ENCODE measurements at places on chromosomes 5 and 9. TPM values are rescaled to one million over a fixed set of nuclear protein-coding genes. Genes with fewer than 3 reads are reported as not detected.

- no peak for DNase-seq
Measured at GRCh38 chr9:22813529-22813928, 366.9 kb downstream of the DMRTA1 start.

DNA sequence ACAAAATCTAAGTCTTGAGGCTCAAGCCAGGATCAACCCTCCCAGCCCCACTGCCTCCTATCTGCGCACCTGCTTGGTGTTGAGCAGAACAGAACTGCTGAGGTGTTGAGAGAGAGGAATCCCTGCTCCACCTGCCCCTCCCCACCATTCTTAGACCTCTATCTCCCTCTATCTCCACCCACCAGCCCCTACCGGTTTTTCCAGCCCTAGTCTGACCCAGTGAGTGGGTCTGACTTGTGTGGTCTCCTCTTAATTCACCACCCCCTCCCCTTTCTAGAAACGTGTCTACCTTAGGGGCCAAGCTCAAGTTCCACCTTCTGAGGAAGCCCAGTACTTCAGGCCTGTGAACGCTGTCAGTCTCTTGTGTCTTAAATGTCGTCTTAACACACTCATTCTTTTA, 93.7 kb downstream of the ARHGAP26 start:
- DNase-seq: no peak

GRCh38 chr5:156312897-156313694, 13.9 kb upstream of the SGCD start:
- DNase-seq: no peak

DNA sequence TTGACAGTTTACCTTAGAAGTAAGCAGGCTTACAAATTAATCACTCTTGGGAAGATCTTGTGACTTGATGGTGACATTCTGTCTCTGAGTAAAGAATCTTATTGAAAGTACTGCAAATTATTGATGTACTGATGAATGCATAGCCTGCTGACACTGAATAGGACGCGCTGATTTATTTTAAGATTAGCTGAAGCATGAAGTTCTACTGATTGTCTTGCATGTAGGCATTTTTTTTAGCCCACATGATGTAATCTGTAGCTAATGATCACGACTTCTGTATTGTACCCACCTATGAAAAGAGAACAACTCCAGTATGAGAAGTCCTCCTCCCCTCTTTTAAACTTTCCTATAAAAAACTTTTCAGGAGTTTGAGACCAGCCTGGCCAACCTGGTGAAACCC, 28.3 kb upstream of the SPIN1 start:
- DNase-seq: no peak

Gene ZBTB43
- 34.0 TPM for total RNA-seq

Gene TMEM252
- total RNA-seq: not detected

GRCh38 chr5:3123763-3124157, 372.3 kb upstream of the IRX2 start:
- DNase-seq: no peak

Data from left cardiac atrium (tissue), 4 donors.